Activated CD4-positive, alpha-beta T cell treated with anti-CD3 and anti-CD28 coated beads for 4 hours (primary cell): ENCODE measurements at places on chromosomes 3 and 15.

DNA sequence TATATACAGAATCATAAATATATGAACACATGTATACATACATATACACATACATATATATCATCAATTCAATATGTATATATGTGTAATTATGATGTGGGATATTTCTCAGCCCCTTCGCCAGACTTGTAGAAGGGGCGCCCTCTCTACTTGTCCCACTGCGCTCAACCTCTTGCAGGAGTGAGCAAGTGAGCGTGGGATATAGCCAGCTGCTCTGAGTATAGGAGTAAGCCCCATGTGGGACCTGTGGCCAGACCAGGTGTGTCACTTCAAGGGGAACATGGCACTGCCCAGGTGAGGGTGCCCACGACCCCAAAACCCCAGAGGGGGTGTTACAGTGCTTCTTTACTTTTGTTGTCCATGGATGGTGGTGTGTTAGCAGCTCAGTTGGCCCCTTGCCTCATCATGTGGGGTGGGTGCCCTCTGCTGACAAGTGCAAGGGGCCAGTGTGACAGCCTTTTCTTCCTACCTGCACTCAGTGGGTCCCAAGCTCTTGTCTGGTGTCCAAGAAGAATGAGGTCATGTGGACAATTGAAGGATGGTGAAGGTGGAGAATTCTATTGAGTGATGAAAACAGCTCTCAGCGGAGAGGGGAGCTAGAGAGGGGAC is 304.1 kb downstream of the UNC13C start:
- DNase-seq, result no peak

GRCh38 chr3:149844091-149844490 is 31.1 kb downstream of the RNF13 start:
- no peak for DNase-seq

GRCh38 chr3:135784557-135784956 is 181.0 kb upstream of the PPP2R3A start:
- no peak for DNase-seq

DNA sequence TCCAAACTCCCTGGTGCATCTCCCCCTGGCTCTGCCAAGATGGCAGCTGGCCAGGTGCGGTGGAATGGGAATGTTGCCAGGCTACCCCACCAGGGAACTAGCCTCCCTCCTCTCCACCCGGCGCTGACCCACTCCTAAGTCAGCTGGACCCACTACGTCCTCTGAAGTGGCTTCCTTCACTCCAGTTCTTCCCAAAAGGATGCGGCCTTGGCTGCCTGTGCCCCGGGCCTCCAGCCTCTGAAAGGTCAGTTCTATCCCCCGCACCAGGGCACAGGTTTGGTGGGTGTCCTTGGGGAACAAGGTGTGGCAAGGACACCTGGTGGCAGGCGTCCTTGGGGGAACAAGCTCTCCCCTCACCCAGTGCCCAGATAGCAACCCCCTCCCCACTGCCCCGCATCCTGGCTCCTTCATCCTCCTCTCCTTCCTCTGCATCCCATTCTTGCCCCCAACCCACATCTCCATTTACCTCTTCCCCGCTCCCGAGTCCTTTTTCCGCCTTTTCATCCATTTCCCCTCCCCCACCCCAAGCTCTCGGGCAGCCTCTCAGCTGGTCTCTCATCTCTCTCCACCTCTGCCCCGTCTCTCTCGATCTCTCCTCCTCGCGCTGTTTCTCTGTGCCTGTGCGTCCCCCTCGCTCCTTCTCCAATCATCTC is 54.0 kb downstream of the LHFPL4 start:
- no peak for DNase-seq

DNA sequence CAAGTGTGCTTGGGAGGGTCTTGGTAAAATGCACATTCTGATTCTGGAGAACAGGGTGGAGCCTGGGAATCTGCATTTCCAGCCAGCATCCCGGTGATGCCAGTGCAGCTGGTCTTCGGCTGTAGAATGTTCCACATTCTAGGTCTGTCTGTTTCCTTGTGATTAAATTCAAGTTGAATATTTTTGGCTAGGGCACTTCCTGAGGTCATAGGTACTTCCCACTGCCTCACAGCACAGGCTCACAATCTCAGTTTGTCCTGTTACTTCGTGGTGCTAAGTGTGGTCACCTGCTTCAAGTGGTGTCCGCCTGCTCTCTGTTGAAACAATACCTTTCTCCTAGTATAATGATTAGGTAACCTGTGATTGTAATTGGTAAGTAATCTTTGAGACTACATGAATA is 40.1 kb downstream of the FLNB start:
- no peak for DNase-seq

GRCh38 chr15:83816124-83816883 is 162.4 kb downstream of the ADAMTSL3 start:
- DNase-seq, result no peak

GRCh38 chr15:31177951-31178350 is 76.4 kb upstream of the TRPM1 start:
- no peak for DNase-seq

GRCh38 chr15:78830514-78831228 is 19.4 kb upstream of the ADAMTS7 start:
- DNase-seq, result no peak

DNA sequence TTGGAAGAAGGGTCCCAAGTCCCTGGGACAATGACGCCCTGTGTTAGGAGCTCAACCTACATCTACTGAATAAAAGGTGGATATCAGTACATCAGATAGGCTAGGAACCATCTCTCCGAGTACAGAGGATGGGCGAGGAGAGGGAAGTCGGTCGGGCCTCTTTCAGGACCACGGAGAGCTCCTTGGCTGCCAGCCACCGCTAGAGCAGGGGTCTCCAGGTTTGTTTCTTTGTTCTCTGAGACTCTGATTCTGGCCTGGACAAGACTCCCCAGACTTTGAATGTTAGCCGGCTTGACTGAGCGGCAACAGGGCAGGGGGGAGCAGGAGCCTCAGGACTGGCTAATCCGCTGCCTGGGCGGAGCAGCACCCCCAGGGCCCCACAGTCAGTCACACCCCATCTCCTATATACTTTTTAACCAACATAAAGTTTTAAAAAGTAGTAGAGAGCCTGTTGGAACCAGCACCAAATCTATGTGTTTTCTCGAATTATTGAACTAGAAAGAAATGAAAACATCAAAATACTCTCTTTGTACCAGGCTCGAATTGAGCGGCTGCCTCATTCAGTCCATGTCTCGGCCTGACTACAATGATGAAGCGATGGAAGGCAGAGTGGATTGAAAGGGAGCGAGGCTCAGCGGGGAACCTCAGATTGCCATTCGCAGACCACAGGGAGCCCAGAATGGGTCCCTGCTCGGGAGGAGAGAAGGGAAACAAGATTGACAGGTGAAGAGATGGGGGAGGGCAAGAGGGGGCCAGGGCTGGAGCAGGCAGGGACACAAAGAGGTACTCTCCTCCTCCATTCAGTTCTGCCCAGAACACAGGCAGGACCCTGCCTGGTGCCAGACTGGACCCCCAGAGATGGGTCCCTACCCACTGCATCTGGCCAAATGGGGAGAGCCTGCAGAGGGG is 131.6 kb downstream of the TPRA1 start:
- DNase-seq, result no peak

- no peak for DNase-seq
These were observed 146.1 kb upstream of the KBTBD8 start for GRCh38 chr3:66851894-66852613.

DNA sequence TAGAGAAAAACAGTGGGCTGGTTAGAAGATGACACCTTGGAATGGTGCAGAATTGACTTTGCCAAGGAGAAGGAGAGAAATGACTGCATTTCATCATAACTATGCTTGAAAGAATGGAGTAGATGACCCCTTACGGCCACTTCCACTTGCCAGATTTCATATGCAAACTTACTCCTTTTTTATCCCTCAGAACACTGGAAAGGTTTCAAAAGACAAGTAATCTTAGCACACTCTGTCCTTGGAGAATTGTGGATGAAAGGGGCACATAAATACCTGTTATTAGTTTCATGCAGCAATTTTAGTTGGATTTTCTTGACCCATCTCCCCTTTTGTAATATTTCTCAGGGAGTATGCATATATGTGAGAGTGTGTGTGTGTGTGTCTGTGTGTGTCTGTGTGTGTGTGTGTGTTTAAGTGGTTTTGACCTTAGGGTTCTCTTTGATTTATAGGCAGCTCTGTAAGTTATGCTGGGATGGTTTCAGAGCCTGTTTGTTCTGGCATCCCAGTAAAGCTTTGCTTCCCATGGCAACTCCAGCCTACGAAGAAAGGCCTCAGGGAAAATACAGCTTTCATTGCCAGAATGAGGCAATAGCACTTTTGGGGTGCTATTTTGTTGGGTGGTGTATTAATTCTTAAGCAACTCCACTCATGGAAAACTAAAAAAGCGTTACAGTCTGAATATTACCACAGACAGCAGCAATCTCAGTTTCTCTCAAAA is 122.2 kb upstream of the TP63 start:
- DNase-seq, result no peak

GRCh38 chr3:156511987-156512677 is 42.8 kb downstream of the SSR3 start:
- no peak for DNase-seq

GRCh38 chr3:105722943-105723556 is 145.8 kb downstream of the CBLB start:
- no peak for DNase-seq

DNA sequence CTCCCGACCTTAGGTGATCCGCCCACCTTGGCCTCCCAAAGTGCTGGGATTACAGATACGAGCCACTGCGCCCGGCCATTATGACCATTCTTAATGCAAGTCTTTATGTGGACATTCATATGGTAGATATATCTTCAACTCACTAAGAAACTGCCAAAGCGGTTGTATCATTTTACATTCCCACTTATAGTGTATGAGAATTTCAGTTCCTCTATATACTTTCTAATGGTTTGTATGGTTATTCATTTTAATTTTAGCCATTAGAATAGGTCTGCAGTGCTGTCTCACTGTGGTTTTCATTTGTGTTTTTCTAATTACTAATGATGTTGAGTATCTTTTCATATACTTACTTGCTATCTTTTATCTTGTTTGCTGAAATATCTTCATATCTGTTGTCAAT is 32.5 kb downstream of the TCF12 start:
- DNase-seq, result no peak

DNA sequence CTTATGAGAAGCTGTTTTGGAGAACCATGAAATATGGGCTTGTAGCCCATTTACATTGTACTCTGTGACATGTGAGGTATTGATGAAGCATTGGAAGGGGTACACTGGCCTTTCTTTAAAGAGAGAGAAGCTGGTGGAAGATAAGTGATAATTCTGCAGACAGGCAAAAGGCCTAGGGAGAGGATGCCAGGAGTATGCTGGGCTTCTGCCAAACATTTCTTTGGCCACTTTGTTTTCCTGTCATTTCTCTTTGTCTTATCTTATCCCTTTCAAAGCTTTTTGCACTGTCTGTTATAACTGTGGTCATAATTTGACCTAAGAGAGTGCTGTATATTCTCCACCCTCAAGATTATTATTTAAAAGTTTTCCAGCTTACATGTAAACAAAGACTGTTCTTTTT is 109.6 kb upstream of the SEMA6D start:
- no peak for DNase-seq

DNA sequence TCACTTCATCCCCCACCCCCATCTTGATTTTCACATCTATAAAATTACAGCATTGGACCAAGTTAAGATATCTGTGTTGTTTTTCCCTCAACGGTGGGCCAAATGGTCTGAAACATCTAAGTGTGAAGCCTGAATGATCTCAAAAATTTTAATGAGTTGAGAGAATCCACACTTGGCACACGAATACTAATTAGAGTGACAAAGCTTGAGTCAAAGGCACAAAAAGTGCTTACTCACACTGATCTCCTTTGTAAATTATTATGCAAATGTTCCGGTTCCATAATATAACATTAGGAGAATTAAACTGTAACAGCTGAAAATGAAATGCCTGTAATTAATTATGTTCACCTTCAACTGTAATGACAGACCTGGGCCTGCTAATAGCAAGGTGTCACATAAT is 33.6 kb downstream of the GPR176 start:
- DNase-seq, result no peak

DNA sequence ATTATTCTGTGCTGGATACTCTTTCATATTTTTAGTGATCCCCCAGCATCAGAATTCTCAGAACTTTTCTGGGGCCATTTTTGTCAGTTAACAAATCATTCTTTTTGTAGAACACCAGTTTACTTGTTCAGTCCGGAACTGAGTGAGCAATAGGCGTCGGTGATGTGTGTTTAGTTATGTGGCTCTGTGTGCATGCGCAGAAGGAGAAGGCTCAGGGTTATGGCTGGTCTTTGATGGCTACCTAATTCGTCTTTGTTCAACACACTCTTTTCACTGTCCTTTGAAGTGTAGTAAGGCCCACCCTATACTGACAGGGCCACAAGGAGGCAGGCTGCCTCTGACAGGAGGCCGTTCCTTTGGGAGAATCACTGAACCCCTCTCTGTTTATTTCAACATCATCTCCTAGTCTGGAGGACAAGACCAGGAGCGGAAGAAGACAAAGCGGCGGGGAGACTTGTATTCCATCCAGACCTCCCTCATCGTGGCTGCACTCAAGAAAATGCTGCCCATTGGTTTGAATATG is 158.2 kb upstream of the CHRM5 start:
- no peak for DNase-seq

DNA sequence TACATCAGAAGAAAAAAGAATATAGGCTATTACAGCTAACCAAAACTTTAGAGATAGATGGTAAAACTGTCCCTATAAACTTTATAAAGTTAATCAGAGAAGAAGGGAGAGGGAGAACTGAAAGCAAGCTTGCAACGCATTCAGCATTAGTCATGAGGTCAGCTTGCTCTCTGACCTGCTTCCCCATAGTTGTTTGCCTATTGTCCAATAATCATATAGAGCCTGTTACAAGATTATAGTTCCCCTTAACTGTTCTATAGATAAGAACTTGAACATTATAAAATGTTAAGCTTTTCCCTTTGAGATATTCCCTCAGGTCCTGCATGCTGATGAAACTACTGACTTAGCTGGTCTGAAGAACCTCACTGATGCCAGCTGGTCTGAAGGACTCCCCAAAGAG is 74.5 kb downstream of the CPNE4 start:
- no peak for DNase-seq
